ENCODE measurements at places on chromosomes 13 and 19. TPM values are rescaled to one million over a fixed set of nuclear protein-coding genes. Genes with fewer than 3 reads are reported as not detected.
A peak's percentile ranks its signal among the peaks of the same experiment; 100 is the strongest.

DNA sequence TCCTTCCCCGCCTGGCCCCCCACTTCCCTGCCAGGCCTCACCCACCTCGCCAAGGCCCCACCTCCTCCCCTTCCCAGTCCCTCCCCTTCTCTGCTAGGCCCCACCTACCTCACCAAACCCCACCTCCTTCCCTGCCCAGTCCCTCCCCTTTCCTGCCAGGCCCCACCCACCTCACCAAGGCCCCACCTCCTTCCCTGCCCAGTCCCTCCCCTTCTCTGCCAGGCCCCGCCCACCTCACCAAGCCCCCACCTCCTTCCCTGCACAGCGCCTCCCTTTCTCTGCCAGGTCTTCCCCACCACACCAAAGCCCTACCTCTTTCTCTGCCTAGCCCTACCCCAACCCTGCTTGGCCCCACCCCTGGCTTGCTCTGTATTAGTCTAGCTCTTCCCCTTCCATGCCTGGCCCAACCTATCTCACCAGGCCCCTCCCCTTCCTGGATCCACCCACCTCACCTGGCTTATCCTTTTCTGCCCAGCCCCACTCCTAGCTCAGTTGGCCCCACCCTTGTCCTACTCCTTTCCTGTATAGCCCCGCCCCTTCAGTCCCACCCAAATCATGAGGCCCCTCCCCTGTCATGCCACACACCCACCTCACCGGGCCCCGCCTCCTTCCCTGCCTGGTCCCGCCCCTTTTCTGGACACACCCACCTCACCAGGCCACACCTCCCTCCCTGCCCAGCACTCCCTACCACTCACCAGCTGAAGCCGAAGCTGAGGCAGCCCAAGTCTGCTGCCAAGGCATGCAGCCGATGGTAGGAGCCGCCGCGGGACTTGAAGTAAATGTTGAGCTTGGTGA, 16.2 kb downstream of the CERS1 start:
- DNase-seq = peak; percentile 17
- no peaks in the 10 kb centered on the region for H3K4me1 ChIP-seq
- H3K36me3 ChIP-seq = no peaks in the 10 kb centered on the region
- no peaks in the 10 kb centered on the region for H3K27me3 ChIP-seq
- H3K27ac ChIP-seq = no peak overlapping the region

The IFNL3 gene
- total RNA-seq = not detected

DNA sequence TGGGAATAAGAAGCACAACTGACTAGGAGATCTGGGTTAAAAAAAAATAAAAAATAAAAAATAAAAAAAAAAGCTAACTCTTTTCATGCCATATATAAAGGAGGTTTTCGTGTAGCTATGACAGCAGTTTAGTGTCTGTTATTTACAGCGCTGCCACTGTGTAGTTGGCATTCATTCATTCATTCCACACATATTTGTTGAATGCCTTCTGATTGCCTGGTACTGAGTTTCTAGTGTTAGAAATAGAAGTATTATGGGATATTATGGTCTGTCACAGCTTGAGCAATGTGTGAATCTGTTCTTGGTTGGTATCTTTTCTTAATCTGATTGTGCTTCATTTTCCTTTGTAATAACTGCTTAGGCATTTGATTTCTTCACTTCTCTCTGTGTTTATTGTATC, 237.4 kb downstream of the NBEA start:
- no peak overlapping the region for H3K4me3 ChIP-seq
- no peaks in the 10 kb centered on the region for H3K4me1 ChIP-seq
- no peak for DNase-seq
- no peaks in the 10 kb centered on the region for H3K27me3 ChIP-seq
- H3K27ac ChIP-seq = no peak overlapping the region

The CYP2A7 gene
- total RNA-seq = not detected

GRCh38 chr19:29836409-29836825, 24.6 kb downstream of the CCNE1 start:
- no peak overlapping the region for H3K27ac ChIP-seq
- no peaks in the 10 kb centered on the region for H3K27me3 ChIP-seq
- H3K4me3 ChIP-seq = no peak overlapping the region
- peaks cover 43% of the 10 kb centered on the region for H3K4me1 ChIP-seq
- H3K36me3 ChIP-seq = no peaks in the 10 kb centered on the region

The DACT3 gene
- total RNA-seq = 0.37 TPM

GRCh38 chr19:8241646-8242045, 32.5 kb downstream of the CERS4 start:
- H3K4me1 ChIP-seq = no peaks in the 10 kb centered on the region

The CGB5 gene
- total RNA-seq = not detected

GRCh38 chr13:39876258-39876657, 220.8 kb downstream of the COG6 start:
- no peak overlapping the region for H3K4me3 ChIP-seq
- H3K36me3 ChIP-seq = no peaks in the 10 kb centered on the region
- H3K4me1 ChIP-seq = no peaks in the 10 kb centered on the region
- DNase-seq = no peak
- no peaks in the 10 kb centered on the region for H3K27me3 ChIP-seq

GRCh38 chr19:14085309-14085995, at the start of gene C19orf67:
C19orf67 (minus strand) TSS chr19:14085783; CDS start chr19:14085627, 156 bp downstream.
- DNase-seq = no peak
- no peak within 1 kb of the TSS for H3K27ac ChIP-seq
- H3K4me3 ChIP-seq = no peak within 1 kb of the TSS
- H3K4me1 ChIP-seq = peaks cover 27% of the 10 kb centered on the region

DNA sequence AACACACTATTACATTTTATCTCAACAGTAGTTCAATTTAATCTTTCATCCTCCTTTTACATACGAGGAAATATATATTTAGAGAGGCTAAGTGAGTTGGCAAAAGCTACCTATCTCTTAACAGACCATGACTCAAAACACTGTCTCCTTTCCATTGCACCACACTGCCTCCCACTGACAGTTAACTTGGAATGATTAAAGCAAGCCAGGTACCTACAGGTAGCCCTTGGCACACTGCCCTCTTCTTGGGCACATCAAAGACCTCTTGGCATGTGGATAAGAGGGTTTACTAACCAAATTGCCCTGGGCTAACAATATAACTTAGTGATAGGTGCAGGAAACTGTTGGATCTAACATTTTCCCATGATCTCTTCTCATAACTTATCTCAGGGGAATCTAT, 1.8 kb downstream of the ABHD13 start:
- H3K27me3 ChIP-seq = no peaks in the 10 kb centered on the region
- peak overlapping the region; percentile 54 for H3K27ac ChIP-seq
- H3K36me3 ChIP-seq = no peaks in the 10 kb centered on the region
- H3K4me1 ChIP-seq = peaks cover 49% of the 10 kb centered on the region
- H3K4me3 ChIP-seq = no peak overlapping the region
- no peak for DNase-seq

- no peak for DNase-seq
- H3K4me1 ChIP-seq = no peaks in the 10 kb centered on the region
- no peaks in the 10 kb centered on the region for H3K27me3 ChIP-seq
- no peaks in the 10 kb centered on the region for H3K36me3 ChIP-seq
- H3K27ac ChIP-seq = no peak overlapping the region
- H3K4me3 ChIP-seq = no peak overlapping the region
Observed at GRCh38 chr13:33235078-33235477, 50.5 kb downstream of the STARD13 start.

DNA sequence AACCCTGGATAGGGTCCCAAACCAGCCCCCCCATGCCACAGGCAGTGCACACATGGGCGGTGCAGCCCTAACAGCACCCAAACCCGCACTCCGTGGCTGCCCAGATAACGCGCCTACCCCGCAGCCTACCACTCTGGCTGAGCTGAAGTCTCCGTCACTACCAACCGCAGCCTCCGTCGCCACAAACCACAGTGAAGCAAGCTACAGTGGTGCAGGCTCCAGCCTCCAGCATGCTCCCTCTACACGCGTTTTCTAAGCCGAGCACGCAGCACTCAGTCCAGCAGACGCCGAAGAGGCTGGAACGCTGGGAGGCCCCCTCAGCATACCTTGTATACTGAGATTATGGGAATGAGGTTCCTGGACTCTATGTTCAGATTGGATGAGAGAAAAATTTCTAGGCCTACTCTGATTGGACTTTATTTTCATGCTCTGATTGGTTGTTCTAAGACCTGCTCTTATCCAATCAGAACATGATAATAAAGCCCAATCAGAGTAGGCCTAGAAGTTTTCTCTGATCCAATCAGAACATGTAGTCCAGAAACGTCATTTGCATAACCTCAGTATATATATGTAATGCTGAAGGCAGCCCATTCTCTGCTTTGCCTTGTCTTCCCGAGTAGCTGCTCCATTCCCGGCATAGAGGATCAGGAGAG, 56.7 kb upstream of the C1QTNF9B start:
- DNase-seq = no peak
- no peak overlapping the region for H3K4me3 ChIP-seq
- no peaks in the 10 kb centered on the region for H3K36me3 ChIP-seq
- H3K27ac ChIP-seq = no peak overlapping the region
- no peaks in the 10 kb centered on the region for H3K4me1 ChIP-seq

DNA sequence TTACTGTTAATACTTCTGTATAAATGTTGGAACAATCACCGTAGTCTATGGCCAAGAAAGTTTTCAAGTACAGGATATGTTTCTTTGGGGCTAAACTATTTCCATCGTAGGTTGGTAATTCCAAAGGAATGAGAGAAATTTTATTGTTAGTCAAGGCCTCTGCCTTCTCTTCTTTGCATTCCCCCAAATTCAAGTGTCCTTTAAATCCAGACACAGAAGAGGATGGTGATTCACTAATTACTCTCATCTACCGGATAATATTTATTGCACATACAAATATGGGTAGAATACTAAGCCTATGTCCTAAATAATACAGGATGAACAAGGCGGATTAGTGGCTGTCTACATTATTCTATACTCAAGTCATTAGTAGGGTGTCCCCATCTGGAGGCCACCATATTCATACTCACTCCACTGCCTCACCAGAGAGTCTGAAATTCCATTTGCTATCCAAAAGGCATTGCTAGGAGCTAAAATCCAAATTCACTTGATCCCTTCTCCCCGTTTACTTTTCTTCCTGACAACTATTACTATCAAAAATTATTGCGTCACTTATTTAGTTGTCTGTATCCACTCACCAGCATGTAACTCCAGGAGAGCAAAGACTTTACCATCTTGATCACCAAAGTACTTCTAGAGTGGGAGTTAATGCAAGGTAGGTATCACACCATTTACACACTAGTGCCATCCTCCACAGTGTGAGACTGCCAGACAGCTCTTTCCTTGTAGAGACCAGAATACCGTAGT, 82.4 kb upstream of the SGCG start:
- no peak for DNase-seq
- H3K27me3 ChIP-seq = no peaks in the 10 kb centered on the region
- H3K36me3 ChIP-seq = no peaks in the 10 kb centered on the region
- H3K4me1 ChIP-seq = no peaks in the 10 kb centered on the region
- no peak overlapping the region for H3K4me3 ChIP-seq
- no peak overlapping the region for H3K27ac ChIP-seq

GRCh38 chr19:10815007-10815536, 20.9 kb downstream of the TMED1 start:
- no peak overlapping the region for H3K4me3 ChIP-seq
- no peaks in the 10 kb centered on the region for H3K4me1 ChIP-seq
- no peaks in the 10 kb centered on the region for H3K27me3 ChIP-seq
- DNase-seq = no peak
- peaks cover 58% of the 10 kb centered on the region for H3K36me3 ChIP-seq

DNA sequence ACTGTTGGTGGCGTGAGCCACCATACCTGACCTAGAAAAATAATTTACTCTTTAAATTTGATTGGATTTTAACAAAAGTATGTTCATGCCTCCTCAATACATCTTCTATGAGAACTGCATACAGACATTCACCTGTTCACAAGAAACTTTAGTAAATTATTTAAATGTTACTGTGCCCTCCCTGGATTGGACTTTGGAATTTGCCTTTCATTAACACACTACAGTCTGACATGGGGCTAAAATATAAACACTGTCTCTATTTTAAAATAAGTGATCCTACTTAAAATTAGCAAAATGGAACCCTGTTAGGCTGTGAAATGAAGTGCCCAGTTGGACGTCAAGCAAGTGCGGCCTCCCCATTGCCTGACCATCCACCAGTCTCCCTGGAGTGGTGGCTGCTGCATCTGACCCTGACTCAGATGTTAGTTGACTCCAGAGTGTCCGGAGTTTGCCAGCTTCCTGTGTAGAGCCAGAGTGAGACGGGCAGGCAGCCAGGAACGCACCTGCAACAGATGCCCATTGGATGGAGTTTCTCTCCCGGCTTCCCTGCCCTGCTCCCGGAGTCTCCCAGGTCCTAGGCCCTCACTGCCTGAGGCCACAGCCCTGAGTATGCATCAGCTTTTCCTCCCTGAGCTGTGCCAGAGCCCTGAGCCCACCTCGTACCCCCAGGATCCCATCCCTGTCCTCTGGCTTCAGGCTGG, 45.9 kb upstream of the ATP11A start:
- H3K4me3 ChIP-seq = no peak overlapping the region
- no peak overlapping the region for H3K27ac ChIP-seq
- DNase-seq = no peak
- peaks cover 2% of the 10 kb centered on the region for H3K4me1 ChIP-seq
- H3K27me3 ChIP-seq = no peaks in the 10 kb centered on the region

DNA sequence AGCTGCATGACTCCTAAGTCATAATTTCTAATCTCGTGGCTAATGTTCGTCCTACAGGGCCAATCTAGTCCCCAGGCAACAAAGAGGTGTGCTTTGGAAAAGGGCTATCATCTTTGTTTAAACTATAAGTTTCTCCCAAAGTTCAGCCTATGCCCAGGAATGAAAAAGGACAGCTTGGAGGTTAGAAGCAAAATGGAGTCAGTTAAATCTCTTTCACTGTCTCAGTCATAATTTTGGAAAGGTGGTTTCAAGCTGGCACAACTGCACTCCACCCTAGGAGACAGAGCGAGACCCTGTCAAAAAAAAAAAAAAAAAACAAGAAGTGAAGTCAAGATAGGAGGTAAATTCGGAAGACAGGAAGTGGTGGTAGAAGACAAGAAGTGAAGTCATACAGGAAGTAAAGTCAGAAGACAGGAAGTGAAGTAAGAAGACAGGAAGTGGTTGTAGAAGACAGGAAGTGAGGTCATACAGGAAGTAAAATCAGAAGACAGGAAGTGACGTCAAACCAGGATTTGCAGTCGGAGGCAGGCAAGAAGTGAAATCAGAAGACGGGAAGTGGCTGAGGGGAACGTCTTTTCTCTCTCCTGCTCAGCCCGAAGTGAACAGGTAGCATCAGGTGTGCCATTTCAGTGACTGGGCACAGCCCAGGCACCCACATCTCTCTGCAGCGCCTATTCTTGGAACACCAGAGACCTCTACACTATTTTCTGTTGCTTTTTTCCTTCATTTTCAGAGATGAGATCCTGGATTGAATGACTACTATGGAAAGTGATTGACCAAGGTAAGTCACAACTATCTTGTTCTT, 32.2 kb downstream of the GP6 start:
- H3K27ac ChIP-seq = peak overlapping the region; percentile 84
- H3K36me3 ChIP-seq = no peaks in the 10 kb centered on the region
- peak; percentile 37 for DNase-seq
- H3K4me3 ChIP-seq = peak overlapping the region; percentile 51

Data from T-cell (primary cell).